ENCODE measurements at places on chromosomes 5 and 9.
A peak's percentile ranks its signal among the peaks of the same experiment; 100 is the strongest.

- DNase-seq = no peak
Measured at GRCh38 chr9:8734760-8735159, 935.2 kb upstream of the DMAC1 start.

GRCh38 chr5:146877783-146878475 is 628 bp downstream of the PPP2R2B start:
- peak; percentile 44 for DNase-seq

- no peak for DNase-seq
Measured at GRCh38 chr5:37803487-37803886, 36.4 kb downstream of the GDNF start.

- no peak for DNase-seq
Measured at GRCh38 chr5:144144956-144145751, 25.3 kb downstream of the YIPF5 start.

- DNase-seq = no peak
Measured at GRCh38 chr9:27714388-27714787, 141.1 kb upstream of the C9orf72 start.

GRCh38 chr9:137762414-137763061 is 115.0 kb upstream of the CACNA1B start:
- DNase-seq = no peak

DNA sequence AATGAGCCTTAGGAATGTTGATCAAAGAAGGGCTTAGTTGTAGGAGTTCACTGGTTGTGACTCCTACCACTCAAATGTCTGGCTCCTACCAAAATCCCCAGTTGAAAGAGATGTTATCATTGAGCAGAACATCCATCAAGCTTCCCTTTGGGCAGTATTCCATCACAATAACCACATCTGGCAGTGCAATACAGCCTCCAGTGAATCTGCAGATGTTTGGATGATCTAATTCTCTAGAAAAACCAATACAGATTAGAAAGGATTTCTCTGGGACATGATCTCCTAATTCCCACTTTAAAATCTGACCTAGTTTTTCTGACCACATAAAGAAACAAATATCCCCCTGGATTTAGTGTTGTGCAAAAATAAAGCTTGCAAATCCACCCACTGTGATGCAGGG is 81.6 kb downstream of the TMEM215 start:
- no peak for DNase-seq

- no peak for DNase-seq
Measured at GRCh38 chr9:114545055-114545454, 39.8 kb upstream of the WHRN start.

DNA sequence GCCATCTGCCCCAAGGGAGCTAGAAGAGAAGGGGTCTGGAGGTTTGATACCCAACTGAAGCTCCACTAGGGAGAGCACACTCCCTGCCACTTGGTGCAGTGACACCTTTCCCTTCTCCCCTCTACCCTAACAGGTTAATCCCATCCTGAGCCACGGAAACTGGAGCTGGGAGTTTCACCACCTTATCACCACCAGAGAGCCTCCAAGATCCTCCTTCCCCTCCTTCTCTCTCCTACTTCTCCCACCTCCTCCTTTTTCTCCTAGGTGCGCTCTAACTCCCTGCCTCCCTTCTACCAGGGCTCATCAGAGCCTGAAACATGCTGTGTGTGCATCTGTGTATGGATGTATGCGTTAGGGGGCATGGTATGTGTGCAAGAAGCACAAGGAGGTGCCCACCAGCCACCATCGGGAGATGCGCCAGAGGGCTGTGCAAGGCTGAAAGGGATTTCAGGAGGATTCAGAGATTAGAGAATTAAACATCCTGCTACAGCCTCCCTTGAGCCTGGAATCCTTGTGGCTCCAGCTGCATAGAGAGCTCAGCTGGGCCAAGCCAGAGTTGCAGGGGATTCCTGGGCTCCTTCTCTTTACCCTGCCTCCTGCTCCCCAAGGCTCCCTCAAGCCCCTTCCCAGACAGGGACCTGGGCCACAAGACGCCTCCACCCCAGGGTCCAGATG is 89.8 kb downstream of the PCDH1 start:
- no peak for DNase-seq

GRCh38 chr9:69276775-69277174 is 48.2 kb upstream of the ENTREP1 start:
- no peak for DNase-seq

GRCh38 chr9:87751868-87752267 is 25.9 kb downstream of the CTSL start:
- no peak for DNase-seq

GRCh38 chr9:97468658-97469448 is 32.6 kb upstream of the TMOD1 start:
- DNase-seq = peak; percentile 65

GRCh38 chr5:76351176-76351575 is 51.9 kb upstream of the IQGAP2 start:
- DNase-seq = no peak

DNA sequence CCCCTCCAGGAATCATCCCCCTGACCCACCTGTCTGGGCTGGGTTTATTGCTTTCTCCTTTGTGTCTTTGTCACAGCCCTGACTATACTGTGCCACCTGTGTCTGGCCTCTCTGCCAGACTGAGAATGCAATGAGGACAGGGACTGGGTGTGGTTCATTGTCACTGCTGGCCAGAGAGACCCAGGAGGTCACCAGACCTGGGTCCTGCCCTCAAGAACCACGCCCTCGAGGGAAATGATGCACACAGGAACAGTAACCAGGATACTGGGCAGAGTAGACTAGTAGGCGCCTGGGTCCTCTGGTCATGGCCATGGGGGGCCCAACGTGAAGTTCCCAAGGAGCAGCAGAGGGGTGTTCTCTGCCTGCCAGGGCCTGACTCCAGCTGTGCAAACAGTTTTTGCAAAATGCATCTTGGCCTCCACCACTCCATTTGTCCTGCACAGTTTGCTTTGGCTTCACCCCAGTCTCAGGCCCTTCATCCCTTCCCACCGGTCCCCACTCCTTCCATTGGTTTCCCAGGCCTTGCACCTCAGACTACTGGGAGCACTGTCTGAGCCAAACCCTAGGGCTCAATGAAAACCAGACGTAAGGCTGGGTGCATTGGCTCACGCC is 17.8 kb downstream of the RGS3 start:
- no peak for DNase-seq

DNA sequence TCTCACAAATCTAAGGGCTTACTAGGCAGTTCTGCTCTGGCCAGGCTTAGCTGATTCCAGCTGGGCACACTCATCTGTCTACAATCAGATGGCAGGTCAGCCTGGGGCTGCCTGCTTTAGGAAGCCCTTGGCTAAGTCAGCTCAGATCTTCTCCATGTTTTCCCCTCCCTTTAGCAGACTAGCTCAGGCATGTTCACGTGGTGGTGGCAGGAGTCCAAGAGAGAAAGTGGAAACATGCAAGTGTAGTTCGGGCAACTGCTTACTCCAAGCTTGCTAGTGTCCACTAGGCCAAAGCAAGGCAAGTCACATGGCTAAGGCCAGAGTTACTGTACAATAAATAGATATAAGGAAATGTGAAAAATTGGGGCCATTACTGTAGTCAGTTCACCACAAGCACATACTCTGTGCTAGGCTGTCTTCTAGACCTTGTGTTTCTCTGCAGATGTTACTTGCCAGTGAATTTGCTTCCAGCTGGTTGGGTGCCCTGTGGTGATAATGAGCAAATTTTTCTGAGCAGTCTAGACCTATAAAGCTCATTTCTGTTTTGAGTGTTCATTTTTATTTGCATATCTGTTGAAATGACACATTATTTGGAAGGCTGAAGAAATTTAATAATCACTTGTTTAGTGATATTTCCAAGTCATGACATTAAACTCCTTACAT is 38.3 kb downstream of the RECK start:
- DNase-seq = no peak

GRCh38 chr5:53503562-53504218 is 23.3 kb downstream of the FST start:
- DNase-seq = no peak

DNA sequence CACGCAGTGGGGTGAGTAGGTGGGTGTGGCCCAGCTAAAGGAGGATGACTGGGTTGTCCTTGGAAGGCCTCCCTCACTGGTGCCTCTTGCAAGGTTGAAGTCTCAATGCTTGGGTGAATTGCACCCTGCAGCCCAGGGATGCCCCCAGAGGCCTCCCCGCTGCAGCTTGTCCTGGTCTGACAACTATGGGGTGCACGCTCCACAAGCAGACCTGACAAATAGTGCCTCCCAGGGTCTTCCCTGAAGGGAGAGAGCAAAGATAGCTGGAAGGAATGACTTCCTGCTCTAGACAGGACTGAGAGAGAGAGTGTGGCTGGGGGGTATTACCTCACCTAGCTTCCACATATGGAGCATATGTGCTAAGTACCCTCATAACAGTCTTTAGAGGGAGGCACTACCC is 1.7 kb downstream of the PSD2 start:
- no peak for DNase-seq

- DNase-seq = no peak
Measured at GRCh38 chr5:31728039-31728438, 89.1 kb downstream of the PDZD2 start.

DNA sequence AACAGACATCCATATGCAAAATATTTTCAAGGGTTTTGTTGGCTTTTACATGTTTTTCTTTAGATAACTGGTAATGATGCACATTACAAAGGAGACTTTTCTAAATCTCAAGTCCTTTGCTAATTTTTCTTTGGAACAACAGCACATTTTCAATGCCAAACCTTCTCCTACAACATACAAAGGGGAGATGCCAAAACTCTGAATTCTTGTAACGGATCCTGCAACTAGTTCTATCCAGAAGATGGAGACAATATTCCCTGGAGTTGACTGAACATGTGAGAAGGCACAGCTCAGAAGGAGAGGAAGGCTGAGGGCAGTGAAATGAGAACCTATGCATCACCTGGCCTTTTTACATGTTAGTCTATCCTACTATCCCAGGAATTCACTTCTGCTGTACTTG is 21.0 kb downstream of the DNAJA1 start:
- no peak for DNase-seq

DNA sequence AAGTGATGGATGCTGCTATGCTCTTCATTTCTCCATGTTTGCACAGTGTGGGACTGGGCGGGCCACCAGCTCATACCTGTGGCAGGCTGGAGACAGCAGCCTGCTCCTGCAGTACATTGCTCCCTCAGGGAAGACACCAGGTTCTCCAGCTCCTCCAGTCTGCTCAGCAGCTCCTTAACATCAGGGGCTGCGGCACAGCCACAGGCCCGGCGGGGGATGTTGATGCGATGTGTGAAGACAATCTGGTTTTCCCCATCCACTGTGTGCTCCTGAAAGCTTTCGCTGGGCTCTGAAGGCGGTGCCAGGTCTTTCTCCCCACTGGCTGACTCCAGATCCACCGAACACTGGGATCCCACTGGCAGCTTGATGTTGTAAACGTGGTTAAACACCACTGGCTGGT is 27.5 kb downstream of the TNC start:
- no peak for DNase-seq

GRCh38 chr5:132500931-132501628 is 10.5 kb upstream of the IRF1 start:
- peak; percentile 86 for DNase-seq

- DNase-seq = no peak
Measured at GRCh38 chr5:10123254-10123989, 126.3 kb downstream of the ATPSCKMT start.

DNA sequence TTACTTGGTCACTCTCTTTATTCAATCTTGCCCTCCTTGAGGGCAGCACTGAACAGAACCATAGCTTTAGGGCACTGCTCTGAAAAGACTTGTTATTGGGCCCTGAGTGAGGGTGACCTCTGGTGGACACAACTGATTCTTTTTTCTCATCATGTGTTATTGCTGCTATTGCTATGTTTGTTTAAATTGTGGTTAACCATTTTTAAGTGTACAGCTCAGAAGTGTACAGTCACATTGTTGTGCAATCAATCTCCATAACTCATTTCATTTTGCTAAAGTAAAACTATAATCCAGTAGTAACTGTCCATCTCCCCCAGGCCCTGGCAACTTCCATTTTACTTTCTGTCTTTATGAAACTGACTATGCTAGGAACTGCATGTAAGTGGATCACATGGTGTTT is 351.1 kb upstream of the RIOK2 start:
- peak; percentile 18 for DNase-seq

DNA sequence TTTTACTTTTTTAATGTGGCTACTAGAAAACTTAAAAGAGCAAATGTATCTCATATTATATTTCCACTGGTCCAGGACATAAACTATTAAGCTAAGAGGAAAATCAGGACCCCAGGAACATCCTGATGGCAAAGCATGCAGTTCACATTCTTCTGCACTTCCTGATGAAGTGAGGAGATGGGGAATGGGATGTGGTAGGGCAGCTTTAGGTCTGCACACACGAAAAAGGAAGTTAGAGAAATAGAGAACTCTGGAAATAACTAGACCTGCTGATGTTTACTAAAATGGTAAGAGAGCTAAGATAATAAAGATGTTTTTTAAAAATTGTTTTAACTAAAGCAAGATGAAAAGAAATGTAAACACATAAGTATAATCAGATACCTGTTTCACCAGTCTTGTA is 39.7 kb upstream of the NIPBL start:
- DNase-seq = no peak

- DNase-seq = no peak
Measured at GRCh38 chr5:15806613-15807012, 306.6 kb downstream of the FBXL7 start.

DNA sequence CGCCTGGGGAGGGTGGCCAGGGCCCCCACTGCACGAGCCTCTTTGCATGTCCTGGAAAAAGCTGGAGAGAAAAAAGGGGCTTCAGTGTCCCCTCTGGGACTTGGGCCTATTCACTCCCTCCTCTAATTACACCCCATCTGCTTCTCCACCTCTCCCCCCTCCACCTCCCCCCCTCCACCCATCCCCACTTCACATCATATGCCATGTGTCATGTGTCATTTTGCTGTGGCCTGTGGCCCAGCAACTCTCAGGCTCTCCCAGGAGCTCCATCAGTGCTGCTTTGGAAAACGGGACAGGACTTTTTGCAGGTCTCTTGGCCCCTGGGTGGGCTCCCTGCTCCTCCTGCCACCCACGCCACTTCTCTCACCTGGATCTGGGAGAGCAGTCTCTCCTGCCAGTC is 68.7 kb downstream of the NTNG2 start:
- DNase-seq = no peak

GRCh38 chr5:168585119-168585856 is 6.1 kb upstream of the PANK3 start:
- no peak for DNase-seq

GRCh38 chr9:5720151-5720550 is 91.2 kb downstream of the RIC1 start:
- no peak for DNase-seq

DNA sequence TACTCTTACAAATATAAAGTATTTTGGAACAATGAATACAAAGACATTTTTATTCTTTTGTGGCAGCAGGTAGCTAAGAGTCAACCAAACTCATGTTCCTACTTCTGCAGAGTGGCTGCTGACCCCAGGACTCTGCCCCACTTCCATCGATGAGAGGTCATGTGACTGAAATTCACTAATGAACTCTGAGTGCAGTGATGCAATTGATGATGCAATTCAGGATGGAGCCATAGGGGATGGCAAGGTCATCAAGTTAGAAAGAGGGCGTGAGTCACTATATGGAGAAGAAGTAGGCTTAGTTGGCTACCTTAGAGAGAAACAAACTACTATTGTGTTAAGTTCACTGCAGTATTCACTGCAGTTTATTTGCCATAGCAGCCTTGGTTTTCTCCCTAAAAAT is 340.4 kb downstream of the CTNND2 start:
- DNase-seq = no peak
